ENCODE measurements at places on chromosomes 5 and 9.

DNA sequence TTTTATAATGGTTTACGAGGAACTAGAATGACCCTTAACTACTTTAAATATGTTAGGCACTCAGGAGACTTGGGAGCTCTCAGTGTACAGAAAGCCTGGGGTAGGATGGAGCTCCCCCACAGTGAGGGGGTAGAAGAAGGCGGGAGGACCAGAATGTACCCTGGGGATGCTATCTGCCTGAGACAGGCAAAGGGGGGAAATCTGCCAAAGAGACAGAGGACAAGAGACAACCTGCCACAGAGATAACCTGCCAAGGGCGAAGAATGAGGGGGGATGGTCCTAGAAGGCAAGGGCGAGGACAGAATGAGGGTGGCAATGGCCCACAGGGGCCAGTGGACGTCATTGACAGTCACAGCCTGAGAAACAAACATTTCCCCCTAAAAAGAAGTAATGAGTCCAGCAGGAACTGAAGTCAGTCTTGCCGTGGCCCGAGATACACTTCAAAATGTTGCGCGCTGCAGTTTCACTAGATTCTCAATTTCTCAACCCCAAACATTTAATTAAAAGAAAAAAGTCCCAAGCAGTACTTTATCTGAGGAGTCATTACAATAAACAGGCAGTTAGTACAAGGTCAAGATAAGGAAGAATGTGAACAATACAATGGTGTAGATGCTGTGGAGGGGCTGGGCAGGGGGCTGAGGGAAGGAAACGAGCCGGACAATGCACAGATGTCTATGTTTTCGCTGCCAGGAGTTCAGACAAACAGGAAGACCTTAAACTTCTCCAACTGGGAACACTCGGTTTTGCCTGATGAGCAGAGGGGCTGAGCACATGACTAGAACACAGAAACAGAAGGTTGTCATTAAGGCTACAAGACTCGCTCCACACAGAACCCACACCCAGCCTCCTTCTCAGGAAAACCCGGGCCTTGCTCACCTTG is 125.0 kb downstream of the LHFPL2 start:
- DNase-seq, result no peak

DNA sequence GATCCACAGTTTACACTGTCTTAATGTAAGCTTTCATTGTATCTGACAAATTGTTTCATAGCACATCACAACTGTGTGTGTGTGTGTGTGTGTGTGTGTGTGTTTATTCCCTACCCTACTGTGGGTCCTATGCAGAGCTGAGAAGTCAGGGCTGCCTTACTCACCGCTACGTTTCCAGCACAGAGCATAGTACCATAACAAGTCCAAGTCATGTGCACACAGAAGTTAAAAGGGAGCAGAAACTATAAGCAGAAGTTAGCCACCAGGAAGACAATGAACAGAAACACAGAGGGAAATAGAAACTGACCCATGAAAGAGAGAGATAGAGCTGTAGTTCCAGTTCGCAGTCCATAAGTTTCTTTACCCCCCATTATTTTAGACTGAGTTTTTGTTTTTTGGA is 38.2 kb upstream of the DMXL1 start:
- DNase-seq, result no peak

GRCh38 chr5:96141749-96142148 is 180.1 kb upstream of the ELL2 start:
- DNase-seq, result peak; percentile 80

DNA sequence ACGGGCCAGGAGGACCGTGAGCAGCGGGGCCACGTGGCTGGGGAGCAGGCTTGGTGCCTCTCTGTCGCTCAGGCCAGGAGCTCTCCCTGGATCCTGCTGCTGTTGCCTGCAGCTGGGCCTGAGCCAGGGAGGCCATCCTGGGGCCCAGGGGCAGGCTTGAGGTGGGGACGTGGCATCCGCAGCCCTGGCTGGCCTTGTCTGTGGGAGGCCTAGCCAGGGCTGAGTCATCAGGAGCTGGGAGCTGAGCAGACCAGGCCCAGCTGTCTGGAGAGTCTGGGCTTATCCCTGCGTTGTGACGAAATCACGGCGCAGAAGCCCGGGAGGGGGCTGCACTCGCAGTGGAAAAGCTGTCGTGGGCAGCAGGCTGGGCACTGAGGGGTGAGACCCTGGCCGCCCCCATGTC is 138.8 kb upstream of the COL5A1 start:
- DNase-seq, result peak; percentile 99

GRCh38 chr9:70415476-70415875 is 1.0 kb upstream of the KLF9 start:
- no peak for DNase-seq

- no peak for DNase-seq
These were observed 45.8 kb downstream of the TMEM167A start for GRCh38 chr5:83031381-83031780.

- no peak for DNase-seq
These were observed 518.7 kb downstream of the LRRC70 start for GRCh38 chr5:63097286-63097685.

- DNase-seq, result peak; percentile 14
These were observed 25.5 kb downstream of the MEGF9 start for GRCh38 chr9:120688758-120689157.

- peak; percentile 10 for DNase-seq
These were observed 478.6 kb upstream of the C9orf72 start for GRCh38 chr9:28051559-28052503.

GRCh38 chr5:10863763-10864383 is 102.8 kb upstream of the DAP start:
- DNase-seq, result peak; percentile 55

DNA sequence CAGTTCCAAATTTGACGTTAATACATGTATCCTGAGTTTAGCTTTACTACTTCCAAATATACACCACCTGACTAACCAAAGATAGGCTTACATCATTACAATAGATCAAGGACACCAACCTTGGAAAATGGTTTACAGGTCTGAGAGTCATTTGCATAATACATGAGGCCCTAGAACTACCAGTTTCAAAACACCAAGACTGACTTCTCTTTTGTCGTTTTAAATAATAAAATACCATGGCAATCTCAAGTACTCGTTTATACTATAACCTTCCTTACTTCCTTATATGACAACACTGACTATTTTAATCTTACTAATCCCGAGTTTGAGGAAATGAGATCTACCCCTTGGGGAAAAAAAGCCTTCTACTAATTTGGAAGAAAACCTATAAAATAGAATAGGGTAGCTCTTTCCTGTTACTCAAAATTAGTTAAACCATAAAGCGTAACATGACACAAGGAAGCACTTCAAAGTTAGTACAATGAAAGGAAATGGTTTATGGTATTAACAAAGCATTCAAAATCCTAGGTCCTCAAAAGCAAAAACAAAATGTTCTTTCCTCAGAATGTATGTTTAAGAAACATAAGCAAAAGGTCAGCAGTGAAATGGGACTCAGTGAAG is 42.1 kb downstream of the UBQLN1 start:
- DNase-seq, result no peak

DNA sequence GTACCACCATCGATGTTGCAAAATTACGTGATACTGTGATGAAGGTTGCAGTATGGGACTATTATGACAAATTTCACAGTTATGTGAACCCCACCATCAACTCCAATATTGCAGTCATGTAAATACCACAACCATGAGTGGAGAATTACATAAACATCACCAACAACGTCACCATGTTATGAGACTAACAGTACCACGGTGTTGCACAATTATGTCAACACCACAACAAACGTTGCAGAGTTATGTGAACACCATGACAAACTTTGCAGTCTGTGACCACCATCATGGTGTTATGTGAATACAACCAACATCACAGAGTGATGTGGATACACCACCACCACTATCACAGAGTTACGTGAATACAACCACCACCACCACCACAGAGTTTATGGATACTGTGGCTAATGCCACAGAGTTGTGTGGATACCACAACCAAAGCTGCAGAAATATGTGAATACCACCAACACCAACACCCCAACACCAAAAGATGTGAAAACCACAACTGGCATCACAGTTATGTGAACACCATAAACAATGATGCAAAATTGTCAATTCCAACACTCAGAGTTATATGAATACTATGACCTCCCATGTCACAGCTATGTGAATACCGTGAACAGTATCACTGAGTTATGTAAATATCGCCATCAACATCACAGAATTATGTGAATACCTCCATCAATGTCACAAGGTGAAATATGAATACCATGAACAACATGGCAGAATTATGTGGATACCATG is 62.4 kb downstream of the SHC3 start:
- DNase-seq, result peak; percentile 96

GRCh38 chr9:3285365-3286161 is 240.2 kb downstream of the RFX3 start:
- DNase-seq, result peak; percentile 67

- DNase-seq, result peak; percentile 10
These were observed 472 bp downstream of the FBXO4 start for GRCh38 chr5:41925555-41925951.

DNA sequence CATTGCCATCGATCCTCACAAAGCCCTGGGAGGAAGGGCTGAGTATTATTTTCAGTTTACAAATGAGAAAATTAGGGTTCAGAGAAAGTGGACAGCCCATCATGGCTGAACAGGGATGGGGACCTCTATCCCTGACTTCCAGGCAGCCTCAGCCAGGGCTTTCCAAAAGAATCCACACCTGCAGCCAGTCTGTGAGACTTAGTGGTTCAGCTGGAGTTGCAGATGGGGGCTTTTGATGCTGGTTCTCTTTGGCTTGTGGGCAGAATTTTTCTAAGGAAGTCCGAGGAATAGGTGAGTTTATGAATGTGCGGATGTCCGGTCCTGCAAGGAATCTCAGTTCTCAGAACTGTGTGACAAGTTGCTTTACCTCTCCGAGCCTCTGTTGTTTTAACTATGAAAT is 138.1 kb downstream of the RGS3 start:
- DNase-seq, result no peak

DNA sequence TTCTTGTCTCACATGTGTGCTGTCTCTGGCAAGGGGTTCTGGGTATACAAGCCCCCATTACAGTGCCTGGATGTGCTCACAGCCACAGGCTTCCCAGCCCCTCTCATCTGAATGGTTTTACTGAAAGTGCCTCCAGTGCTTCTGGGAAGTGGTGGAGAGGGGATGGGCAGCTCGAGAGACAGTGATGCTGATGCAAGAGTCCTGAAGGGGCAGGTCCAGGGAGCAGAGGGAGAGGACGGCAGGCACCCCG is 93.5 kb downstream of the PHF2 start:
- no peak for DNase-seq

GRCh38 chr5:101658433-101658832 is 637.7 kb downstream of the SLCO4C1 start:
- no peak for DNase-seq

DNA sequence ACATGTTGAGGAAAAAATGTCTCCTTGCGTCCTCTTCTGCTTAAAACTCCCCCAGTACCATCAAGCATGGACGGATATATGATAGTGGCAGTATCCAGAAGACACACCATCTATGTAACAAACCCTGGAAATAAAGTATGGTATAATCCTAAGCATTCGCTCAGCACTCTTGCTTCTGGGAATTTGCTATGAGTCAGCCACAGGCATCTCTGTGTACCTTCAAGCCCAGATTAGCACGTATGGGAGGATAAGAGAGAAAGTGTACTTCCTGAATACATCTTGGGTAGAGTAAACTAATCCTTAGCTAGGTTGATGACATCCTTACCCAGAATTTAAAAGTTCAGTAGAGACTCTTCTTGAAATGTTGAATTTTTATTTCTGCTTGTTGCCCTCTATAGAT is 71.2 kb downstream of the GHR start:
- peak; percentile 1 for DNase-seq

DNA sequence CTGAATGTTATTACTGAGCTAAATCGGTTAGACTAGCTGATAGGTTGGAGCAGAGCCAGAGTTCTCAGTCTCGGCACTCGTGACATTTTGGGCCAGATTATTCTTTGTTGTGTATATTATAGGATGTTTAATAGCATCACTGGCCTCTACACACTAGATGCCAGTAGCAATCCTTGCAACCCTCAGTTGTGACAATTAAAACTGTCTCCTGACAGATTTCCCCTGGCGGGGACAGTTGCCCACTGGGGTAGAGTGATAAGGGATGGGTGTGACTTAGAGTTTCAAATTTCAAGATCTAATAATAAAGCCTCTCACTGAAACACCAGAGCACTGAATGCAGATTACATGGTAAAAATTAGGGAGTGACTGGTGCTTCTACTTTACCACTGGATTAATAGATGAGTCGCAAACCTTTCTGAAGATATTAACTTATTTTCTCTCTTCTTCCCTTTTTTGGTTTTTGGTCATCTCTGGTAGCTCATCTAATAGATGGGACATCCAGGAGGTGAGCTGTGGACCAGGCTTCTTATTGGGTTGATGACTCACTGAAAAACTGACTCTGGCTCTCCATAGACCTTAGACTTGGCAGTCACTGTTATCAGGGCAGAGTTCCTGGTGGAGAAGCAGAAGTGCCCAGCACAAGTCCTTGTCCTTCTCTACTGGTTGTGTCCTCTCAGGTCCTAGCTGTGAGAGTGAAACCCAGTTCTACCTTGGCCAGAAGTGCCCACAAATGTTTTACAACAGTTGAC is 150.3 kb downstream of the UNC13B start:
- no peak for DNase-seq
